Panc1 (cell line): ENCODE measurements at places on chromosomes 1 and 21.

DNA sequence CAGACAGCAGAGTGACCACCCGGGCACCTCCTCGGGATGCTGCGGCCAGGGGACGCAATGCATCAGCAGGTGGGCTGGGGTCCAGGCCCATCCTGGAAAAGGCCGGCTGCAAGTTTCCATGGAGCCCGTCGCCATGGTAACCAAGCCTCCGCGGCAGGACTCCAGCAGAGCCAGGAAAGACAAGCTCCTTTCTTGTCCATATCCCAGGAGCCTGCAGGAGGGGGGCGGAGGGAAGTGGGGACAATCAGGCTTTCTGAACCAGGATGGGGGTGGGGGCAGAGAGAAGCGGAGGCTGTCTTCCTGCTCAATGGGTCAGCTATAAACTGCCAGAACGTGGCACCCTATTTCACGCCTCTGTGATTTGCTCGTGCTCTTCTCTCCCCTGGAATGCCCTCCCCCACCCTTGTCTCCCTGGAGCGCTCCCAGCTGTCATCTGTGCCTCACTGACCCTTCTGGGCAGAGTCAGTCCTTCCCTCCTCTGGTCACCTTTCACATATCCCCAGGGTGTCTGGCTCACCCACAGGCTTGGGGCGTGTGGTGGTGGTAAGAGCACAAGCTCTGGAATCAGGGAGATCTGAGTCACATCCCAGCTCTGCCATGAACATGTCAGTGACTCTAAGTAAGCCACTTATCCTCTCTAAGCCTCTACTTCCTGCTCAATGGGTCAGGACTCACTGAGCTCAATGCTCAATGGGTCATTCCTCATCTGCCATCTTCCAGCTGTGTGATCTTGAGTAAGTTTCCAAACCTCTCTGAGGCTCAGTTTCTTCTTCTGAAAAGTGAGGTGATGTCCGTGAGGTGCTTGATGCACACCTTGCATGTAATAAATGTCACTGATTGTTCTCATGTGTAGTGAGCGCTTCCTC lies 58.9 kb upstream of the LAPTM5 start:
- no peak for DNase-seq

DNA sequence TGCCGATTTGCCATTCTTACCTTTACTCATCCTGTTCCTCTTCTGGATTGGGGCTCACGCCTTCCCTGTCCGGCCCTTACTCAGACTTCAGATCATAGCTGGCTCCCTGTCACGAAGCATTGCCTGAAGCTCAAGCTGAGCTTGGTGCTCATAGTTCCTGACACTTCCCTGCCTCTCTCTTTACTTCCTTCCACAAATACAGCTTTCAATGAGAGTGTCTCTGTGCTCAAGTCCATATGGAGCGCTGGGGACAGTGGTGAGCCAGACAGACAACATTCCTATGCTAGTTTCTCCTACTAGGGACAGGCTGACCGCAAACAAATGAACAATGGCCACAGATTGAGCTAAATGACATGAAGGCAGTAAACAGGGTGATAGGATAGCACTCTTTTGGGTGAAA lies 38.1 kb downstream of the HHAT start:
- DNase-seq: no peak

GRCh38 chr1:68485431-68486022 lies 11.4 kb downstream of the DEPDC1 start:
- DNase-seq: no peak

DNA sequence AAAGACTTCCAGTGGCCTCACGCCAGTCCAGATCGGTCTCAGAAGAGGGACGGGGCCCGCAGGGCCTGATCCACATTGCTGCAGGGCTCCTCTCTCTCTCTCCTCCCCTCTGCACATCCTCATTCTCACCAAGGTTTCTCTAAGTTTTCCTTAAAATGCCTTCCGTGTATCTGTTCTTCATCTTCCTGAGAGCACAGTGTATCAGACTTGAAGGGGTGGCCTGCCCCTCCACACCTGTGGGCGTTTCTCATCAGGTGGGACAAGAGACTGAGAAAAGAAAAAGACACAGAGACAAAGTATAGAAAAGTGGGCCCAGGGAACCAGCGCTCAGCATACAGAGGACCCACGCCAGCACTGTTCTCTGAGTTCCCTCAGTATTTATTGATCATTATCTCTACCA lies 66.4 kb downstream of the PRKAB2 start:
- DNase-seq: no peak

GRCh38 chr1:247542811-247543210 lies 6.1 kb upstream of the GCSAML start:
- no peak for DNase-seq

DNA sequence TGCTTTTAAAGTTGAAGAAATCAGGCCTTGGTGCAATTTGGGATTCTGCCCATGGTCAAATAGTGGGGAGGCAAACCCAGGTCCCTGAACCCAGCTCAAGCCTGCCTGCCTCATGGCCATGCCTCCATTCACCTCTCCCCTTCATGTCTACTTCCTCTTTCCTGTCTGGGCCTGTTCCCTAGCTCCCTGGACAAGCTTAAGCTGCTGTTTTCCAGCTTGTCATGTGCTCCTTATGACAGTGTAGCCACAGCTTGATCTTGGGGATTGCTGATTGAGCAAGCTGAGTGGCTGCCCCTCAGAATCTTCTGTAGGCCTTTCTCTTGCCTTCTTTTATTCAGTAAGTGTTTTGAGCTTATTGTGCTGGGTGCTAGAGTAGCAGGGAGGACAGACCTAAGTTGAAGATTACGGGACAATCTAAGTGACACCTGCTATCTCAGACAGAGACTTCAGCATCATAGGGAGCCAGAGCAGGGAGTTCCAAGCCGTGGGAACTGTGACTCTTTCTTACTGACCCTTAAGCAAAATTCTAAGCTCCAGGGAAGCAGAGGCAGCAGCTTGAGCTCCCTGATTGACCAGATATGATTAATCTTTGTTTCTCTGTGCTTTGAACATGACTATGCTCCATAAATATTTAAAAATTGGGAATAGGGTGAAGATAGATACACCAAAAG lies 520 bp upstream of the MR1 start:
- no peak for DNase-seq

DNA sequence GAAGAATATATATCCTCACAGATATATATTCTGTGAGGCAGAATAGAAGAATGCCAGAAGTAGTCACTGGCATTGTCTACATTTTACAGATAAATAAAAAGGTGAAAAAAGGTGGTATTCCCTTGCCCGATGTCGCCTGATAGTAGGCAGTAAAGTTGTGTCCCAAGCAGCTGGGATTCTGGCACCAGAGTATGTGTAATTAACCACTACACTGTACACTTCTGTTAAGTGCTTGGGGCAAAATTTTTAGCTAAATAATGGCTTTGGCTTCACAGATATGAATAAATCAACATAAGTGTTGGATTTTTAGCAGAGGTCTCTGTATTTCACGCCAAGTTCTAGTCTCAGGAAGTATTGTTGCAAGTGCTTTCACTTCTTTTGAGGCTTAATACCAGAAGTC lies 13.3 kb upstream of the CASQ2 start:
- DNase-seq: no peak

GRCh38 chr1:202825748-202826147 lies 15.0 kb downstream of the PCAT6 start:
- DNase-seq: no peak

GRCh38 chr1:11563560-11564069 lies 84.7 kb downstream of the DISP3 start:
- DNase-seq: no peak

DNA sequence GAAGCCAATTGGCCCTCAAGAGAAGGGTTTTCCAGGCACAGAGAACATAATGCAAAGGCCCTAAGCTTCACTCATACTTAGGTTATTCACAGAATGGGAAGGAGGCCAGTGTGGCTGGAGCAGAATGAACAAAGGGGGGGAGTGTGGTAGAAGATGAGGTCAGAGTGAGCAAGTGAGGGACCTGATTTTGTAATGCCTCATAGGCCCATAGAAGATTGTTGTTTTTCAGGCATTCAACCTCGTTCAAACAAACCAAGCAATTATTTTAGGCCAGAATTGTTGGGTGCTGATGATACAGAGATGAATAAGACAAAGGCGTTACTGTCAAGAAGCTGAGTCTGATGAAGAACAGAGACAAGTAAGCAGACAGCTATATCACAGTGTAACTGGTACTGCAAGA lies 54.5 kb upstream of the RAP1A start:
- no peak for DNase-seq

GRCh38 chr1:61198554-61198953 lies 116.2 kb downstream of the NFIA start:
- no peak for DNase-seq

GRCh38 chr21:25809013-25809412 lies 74.2 kb downstream of the GABPA start:
- no peak for DNase-seq

DNA sequence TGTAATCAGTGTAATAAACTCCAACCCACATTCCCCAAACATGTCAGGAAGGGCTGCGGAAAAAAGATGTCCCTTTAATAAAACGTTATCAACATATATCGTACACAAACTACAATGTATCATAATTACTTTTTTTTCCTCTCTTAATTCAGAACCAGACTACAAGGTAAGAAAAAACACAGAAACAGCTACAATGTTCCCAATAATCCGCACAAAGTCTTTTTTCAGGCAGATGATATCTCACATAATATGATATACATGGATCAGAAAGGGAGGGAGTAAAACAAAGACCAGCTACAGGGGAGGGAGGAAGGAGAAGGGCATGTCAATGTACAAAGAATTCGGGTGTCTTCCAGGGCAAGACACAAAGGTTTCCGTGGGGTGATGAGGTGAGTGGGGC lies 25.4 kb downstream of the MRPL37 start:
- no peak for DNase-seq
